Epithelial cell of prostate (primary cell): ENCODE measurements at places on chromosomes 6 and 20.

DNA sequence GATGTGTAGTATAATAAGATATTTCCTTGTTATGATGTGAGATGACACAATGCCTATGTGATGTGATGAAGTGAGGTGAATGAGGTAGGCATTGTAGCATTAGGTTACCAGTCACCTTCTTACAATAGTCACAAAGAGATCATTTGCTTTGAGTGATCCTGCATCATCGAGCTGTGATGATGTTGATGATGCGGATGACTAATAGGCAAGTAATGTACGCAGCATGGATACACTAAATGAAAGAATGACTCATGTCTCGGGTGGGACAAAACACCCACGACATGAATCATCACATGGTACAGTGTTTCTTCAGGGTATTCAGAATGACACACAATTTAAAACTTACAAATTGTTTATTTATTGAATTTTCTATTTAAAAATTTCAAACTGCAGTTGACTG is 806.3 kb upstream of the GJE1 start:
- peak; percentile 98 for DNase-seq

GRCh38 chr20:62617711-62618483 is 24.4 kb upstream of the SLCO4A1 start:
- no peak for DNase-seq

GRCh38 chr6:133309579-133309978 is 68.4 kb downstream of the EYA4 start:
- no peak for DNase-seq

DNA sequence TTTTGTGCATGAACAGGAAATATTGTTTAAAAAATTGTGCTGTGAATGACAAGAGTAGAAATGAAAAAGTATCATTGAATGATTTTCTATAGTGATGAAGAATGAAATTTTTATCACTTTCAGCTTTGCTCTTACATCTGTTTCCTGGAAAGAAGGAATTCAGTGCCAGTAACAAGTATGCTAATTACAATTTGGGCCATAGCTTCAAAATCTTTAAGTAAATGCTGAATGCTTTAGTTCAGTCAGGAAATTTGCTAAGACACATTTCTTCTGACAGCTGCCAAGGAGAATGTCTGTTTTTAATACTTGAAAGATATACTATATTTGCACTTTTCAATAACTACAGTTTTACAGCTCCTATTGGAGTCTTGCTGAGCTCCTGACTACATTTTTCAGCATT is 203.7 kb upstream of the RSPO3 start:
- DNase-seq, result no peak

DNA sequence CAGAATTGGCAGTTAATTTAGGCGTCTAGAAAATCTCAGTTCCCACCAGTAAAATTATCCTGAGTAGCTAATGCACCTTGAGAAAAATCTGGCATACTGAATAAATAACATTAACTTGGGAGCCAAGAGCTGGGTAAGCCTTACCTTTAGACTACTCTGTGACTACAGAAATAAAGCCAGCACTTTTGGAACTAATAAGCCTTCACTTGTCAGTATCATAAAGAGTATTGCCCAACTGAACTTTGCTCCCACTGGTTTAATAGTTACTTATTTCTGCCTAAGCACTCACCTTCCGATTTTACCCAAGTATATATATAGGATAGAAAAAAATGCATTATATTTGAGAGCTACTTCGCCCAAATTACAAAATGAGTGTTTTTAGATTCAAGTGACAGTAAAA is 10.7 kb downstream of the FAM8A1 start:
- no peak for DNase-seq

DNA sequence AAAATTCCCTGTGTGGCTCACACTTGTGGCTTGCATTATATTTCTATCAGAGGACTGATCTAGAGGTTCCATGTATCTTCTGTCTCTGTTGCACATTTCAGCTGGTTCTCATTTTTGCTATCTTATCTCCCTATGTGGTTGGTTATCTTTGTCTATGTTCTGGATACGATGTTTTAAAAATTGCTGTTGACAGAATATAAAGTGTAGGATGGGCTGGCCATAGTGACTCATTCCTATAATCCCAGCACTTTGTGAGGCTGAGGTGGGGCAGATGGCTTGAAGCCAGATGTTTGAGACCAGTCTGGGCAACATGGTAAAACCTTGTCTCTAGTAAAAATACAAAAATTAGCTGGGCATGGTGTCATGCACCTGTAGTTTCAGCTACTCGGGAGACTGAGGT is 9.9 kb upstream of the ULBP3 start:
- DNase-seq, result no peak

DNA sequence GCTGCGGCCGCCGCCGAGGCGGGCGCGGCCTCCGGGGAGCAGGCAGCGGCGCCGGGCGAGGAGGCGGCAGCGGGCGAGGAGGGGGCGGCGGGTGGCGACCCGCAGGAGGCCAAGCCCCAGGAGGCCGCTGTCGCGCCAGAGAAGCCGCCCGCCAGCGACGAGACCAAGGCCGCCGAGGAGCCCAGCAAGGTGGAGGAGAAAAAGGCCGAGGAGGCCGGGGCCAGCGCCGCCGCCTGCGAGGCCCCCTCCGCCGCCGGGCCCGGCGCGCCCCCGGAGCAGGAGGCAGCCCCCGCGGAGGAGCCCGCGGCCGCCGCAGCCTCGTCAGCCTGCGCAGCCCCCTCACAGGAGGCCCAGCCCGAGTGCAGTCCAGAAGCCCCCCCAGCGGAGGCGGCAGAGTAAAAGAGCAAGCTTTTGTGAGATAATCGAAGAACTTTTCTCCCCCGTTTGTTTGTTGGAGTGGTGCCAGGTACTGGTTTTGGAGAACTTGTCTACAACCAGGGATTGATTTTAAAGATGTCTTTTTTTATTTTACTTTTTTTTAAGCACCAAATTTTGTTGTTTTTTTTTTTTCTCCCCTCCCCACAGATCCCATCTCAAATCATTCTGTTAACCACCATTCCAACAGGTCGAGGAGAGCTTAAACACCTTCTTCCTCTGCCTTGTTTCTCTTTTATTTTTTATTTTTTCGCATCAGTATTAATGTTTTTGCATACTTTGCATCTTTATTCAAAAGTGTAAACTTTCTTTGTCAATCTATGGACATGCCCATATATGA is 3.2 kb downstream of the MARCKS start:
- no peak for DNase-seq
